ENCODE measurements at places on chromosomes 11 and 22.

DNA sequence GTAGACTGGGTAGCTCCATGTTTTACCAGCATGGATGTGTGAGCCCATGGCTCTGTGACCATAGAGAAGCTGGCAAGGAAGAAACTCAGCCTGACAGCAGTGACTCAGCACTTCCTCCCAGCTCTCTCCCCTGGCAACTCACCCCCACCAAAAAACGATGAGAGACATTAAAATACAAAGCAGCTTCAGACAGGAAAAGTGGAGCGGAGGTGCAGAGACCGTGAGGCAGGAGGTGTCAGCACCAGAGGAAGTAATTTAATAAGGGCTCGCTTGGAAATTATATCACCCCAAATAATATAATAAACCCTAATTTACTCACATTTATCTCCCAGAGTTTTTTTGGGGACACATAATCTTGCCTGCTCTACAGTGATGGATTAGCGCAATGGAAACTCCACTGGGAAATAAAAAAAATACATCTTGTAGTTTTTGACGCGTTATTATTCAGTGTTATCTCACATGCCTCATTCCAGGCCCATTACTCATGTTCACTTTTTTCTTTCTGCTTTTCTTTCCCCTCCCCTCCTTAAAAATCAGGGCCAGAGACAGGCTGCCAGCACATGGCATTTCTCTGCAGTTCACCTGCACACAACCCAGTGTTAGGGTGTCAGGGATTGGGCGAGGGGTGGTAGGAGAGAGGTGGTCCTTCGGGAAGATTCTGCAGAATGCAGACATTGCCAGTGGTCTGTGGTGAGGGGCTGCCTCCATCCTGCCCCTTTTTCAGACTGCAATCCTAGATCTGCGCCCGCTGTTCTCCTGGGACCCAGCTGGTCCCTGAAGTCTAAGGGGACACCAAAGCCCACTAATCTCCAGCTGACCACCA is 170.8 kb downstream of the BUD13 start:
- peak; percentile 21 for DNase-seq

GRCh38 chr11:68545796-68546195 is 85.2 kb downstream of the PPP6R3 start:
- no peak for DNase-seq

GRCh38 chr22:43533156-43533530 is 121.3 kb downstream of the MPPED1 start:
- DNase-seq: no peak

GRCh38 chr11:63552921-63553320 is 10.3 kb downstream of the PLAAT2 start:
- DNase-seq: no peak

DNA sequence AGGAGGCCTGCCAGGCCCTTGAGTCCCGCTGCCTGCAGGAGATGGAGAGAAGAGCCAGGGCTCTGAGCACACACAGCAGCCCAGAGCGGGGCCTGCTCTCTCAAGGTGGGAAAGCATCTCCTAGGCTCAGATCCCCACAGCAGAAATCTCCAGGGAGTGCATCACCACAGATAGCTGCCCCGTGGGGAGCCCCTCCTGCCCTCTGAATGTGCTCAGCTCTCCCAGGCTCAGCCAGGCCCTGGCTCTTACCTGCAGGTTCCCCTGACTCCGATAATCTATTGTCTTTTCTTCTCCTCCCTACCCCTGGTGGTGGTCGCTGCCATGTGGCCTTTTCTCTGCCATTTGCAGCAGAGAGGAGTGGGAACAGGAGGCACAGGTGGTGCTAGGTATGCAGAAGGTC is 49.9 kb downstream of the BTG4 start:
- DNase-seq: no peak

DNA sequence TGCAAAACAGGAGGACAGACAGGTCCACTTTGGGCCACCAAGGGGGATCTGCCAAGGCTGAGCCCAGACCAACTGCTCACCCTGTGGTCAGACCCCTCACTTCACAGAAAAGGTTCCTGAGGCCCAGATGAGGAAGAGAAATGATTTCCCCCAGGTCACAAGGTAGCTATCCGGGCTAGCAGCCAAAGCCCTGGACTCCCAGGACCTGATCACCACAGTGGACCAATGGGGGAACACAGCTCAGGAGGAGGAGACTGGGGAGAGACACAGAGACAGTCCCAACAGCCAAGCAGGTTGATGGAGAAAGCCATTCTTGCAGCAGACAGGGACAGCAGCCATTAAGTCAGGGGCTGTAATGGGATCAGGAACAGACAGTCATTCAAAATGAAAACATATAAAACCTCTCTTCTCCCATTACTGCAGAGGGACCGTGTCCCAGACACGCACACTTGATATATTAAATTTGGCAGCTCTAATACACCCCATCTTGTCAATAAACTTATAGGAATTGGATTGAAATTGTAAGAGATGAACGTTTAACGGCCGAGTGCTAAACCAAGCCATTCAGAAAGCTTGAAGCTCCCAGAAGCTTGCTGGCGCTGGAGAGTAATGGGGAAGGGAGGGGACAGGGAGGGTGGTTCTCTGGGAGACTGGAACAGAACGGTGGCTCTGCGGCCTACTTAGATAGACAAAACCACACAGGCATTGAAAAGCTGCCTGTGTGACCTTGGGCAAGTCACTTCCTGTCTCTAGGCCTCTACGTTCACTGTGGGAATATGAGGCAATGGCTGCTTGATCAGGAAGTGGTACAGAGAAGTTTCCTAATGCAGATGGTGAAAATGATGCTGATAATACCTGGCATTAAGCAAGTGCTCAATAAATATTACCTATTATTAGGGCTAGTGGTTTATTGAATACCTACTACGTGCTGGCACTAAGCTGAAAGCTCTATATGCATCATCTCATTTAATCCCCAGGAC is 16.0 kb downstream of the ZMAT5 start:
- DNase-seq: peak; percentile 61

- no peak for DNase-seq
Measured at GRCh38 chr11:68122936-68123539, 1.9 kb upstream of the CHKA start.

GRCh38 chr22:24413736-24414385 is 13.5 kb upstream of the ADORA2A start:
- DNase-seq: no peak

GRCh38 chr11:27209562-27210005 is 153.4 kb downstream of the CCDC34 start:
- peak; percentile 84 for DNase-seq

DNA sequence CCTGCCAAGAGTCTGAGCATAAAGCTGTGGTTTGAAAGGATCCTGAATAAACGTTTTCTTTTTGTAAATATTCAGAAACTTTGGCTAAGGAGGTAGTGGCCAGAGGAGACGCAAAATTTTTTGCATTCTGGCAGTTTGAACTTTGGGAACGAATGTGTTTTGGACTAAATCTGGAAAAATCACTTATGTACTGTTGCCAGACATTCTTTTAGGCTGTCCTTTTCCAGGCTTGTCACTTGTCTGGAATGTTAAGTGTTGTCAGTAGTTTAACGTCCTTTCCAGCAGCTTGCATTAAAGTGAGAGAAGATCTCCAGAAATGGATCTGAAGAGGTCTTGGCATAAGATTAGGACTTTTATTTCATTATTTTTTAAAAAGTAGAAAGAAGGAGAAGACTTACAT is 18.5 kb downstream of the SPECC1L start:
- peak; percentile 63 for DNase-seq

GRCh38 chr22:45790401-45790800 is 118.8 kb downstream of the ATXN10 start:
- no peak for DNase-seq

DNA sequence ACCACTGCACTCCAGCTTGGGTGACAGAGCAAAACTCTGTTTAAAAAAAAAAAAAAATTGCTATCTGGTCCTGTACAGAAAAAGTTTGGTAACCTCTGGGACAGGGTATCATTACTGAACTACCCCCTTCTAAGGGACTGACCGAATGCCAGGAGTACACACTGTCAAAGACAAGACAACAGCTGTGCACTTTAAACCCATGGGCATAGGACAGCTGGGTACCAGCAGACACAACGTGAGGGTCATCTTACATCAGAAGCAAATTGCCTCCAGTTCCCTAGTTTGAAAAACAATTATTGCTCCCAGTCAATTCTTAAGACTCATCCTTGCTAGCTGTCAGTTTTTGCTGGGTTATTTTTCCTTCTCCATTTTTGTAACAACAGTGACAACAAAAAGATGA is 17.8 kb downstream of the CD59 start:
- no peak for DNase-seq

DNA sequence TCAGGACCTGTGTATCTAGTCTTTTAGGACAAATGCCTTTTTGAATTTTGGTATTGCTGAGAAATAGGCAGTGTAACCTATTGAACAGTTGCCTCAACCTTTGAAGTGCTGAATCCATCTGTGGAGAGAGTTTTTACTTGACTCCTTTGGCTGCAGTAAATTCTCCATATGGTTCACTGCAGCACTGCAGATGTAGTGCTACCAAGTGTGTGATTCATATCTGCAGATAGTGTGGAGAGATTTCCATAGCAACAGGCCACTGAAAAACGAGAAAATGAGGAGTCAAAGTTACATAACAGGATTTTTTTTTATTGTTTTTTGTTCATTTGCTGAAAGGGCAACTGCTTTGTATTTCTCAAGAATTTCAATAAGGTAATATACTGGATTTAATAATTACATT is 356.1 kb downstream of the RAB38 start:
- DNase-seq: peak; percentile 1

DNA sequence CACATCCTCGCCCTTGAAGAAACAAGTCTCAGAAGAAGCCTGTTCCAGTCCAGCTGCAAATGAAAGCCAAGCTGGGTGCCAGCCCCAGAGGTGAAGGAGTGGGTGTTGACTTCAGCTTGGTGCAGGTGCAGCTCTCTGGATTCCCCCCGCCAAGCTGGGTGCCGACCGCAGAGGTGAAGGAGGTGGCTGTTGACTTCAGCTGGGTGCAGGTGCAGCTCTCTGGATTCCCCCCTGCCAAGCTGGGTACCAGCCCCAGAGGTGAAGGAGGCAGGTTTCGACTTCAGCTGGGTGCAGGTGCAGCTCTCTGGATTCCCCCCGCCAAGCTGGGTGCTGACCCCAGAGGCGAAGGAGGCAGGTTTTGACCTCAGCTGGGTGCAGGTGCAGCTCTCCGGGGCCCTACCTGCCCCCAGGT is 1234.0 kb downstream of the TBC1D22A start:
- DNase-seq: no peak

DNA sequence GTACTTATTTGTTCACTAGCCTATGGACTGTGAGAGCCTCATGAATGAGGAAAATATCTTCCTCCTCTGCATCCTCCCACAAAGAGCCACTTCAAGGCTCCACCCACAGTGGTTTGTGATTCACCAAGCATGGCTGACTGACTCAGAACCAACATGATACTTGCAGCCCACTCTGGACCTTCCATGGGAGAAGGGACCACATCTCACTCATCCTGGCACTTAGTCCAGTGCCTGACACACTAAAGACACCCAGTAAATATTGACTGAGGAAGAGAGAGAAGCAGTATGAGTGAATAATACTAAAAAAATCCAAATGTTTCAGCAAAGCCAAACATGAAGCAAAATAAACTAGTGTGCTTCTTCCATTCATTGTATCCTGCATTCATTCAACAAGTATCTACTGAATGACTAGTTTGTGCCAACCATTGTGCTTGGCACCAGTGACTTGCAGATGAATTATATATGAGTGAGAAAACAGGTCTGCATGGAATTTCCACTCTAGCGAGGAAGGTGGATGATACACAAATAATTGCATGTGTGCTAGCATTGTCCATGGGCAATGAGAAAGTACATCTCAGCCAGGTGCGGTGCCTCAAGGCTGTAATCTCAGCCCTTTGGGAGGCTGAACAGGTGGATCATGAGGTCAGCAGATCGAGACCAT is 54.9 kb upstream of the BLID start:
- peak; percentile 56 for DNase-seq

DNA sequence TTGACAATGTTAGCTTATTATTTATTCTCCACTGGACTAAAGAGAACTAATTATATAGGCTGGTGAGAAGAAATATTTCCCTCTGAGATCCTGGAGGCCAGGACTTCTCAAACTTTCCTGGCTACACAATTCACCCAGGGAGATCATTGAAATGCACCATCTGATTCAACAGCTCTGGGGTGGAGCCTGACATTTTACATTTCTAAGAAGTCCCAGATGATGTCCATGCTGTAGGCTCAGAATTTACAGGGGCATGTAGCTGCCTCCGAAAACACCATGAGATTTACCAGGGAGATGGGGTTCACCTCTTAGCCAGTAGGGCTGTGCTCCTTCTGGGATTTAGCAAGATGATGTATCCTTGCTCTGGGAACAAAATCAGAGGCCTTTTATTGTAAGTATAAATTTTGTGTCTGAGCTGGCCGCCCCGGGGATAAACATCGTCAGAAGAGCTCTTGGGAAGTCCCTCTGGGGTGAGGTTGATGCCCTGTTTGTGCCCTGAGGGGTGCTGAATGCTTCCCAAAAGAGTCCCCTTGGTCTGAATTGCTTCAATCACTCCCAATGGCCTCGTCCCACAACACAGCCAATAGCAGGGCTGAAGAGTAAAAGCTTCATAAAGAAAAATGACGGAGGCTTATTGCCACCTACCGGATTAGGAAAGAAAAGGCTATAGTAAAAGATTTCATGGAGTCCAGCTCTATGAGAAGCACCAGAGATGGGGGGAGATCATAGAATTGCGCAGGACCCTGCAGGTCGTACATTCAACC is 33.4 kb upstream of the API5 start:
- peak; percentile 48 for DNase-seq

GRCh38 chr11:31798057-31798553 is 13.0 kb downstream of the PAX6 start:
- no peak for DNase-seq

DNA sequence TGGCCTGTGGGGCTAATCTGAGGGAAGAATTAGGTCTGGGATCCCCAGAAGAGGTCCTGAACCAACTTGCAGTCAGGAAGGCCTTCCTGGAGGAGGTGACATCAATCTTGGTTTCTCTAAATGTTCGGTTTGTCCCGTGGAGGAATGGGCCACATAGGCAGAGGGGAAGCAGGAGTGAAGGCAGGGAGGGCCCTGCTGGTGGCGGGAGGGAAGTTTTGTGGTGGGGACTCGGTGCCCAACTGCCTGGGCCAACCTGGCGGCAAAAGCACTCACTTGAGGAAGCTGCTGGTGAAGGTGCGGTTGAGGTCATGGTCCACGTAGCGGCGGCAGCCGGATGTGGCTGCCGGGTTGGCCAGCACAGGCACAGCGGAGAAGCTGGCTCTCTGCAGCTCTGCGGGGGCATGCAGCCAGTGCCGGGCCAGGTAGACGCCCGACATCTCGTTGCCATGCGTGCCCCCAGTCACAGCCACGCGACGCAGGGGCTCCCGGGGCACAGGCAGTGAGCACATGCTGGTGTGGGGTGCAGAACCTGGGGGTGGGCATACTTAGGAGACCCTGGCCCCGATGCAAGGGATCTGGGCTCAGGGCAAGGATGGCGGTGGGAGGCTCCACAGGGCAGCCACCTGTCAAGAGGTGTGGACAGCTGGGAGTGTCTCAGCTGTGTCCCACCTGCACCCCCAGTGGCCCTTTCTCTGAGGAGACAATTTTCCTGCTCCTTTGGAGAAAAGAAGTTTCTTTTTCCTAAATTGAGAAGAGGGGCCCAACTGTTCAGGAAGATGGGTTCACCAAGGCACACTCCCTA is 3.8 kb downstream of the ACY3 start:
- no peak for DNase-seq

DNA sequence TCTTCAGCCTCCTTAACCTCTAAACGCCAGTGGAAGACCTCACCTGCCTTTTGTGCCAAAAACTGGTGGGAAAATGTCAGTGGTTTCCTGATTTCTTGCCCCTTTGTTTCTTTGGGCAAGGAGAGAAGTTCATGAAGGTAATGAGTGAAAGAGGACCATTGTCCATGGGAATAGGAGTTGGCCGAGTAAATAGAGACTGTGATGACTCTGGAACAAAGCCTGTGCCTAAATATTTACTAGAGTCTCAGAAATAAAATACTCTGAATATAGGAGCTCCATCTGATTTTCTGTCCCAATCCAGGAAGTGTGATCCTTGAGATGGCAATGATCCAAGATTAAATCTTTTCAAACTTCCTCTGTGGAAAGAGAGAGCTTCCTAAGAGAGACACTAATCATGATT is 12.0 kb downstream of the SLC5A1 start:
- DNase-seq: no peak
